ENCODE measurements at places on chromosomes 11 and 22.

DNA sequence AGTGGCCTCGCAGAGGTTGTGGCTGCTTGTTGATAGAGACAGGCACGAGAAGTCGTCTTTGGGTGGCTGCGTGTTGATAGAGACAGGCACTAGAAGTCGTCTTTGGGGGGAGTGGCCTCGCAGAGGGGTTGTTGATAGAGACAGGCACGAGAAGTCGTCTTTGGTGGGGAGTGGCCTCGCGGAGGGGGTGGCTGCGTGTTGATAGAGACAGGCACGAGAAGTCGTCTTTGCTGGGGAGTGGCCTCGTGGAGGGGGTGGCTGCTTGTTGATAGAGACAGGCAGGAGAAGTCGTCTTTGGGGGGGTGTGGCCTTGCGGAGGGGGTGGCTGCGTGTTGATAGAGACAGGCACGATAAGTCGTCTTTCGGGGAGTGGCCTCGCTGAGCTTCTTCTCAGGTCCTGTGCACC is 328.8 kb downstream of the TBC1D22A start:
- DNase-seq: no peak

DNA sequence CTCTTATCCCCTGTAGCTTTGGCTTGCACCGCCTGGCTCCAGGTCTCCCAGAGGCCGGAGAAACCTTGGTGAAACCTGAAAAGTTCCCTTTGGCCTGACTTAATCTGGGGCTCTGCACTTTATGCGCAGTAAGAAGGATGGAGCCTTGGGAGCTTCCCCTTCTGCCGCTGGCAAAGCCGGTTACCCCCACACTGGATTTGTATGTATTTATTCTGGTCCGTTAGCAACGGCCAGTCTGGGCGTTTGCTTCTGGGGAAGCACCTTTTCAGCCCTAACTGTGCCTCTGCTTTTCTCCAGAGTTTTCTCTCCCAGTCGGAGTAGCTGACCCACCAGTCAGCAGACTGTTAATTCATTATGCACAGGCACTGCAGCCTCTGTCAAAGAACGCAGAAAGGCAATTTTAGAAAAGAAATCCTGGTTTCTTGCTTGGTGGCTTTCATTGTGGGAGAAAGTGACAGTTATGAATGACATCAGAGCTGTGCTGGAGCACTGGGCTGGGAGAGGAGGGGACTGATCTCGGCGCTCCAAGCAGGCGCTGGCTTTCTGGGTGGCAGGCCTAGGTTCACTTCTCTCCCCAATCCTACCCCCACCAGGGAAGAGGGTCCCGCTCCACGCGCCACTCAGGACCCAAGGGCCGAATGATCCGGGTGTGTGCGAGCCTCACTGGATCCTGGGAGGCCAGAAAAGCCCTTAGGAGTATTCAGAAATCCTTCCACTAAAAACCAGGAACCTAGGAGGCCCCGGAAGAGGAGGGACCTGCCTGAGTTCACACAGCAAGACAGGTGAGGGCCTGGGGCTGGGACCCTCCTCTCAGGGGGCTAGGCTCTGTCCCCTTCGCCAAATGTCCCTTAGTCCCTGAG is 70.2 kb downstream of the RTL6 start:
- no peak for DNase-seq

DNA sequence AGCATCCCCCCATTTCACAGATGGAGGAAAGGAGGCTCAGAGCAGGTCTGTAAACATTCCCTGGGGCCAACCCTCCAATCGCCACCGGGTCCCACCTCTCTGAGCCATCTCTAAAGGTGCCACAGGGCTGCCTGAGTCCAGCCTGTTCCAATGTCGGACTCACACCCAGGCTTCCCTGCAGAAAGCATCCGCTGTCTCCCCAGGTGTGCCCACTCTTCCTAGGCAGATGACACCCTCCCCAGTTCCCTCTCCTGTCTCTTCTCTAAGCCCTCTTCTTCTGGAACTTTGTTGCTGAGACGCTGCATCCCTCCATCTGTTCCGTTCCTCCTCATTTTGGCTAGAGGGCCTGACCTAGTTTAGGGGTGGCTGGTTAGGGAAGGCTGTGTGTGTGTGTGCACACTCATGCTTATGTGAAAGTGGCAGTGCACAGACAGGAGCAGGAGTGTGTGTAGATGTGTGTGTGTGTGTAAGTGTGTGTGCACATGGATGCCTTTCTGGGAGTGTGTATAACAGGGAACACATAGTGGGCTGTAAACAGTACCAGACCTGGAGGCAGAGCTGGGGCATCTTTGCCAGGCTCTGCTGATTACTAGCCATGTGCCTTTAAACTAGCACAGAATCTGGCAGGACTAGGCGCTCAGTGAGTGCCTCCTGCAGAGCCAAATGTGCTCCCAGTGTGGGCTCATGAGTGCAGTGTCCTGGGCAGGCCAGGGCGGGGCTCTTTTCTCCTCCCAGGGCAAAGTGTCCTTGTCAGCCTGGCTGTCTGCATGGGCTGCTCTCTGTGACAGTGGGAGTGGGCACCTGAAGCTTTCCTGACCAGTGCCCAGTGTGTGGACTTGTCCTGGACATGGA is 77.3 kb upstream of the NECTIN1 start:
- DNase-seq: no peak

DNA sequence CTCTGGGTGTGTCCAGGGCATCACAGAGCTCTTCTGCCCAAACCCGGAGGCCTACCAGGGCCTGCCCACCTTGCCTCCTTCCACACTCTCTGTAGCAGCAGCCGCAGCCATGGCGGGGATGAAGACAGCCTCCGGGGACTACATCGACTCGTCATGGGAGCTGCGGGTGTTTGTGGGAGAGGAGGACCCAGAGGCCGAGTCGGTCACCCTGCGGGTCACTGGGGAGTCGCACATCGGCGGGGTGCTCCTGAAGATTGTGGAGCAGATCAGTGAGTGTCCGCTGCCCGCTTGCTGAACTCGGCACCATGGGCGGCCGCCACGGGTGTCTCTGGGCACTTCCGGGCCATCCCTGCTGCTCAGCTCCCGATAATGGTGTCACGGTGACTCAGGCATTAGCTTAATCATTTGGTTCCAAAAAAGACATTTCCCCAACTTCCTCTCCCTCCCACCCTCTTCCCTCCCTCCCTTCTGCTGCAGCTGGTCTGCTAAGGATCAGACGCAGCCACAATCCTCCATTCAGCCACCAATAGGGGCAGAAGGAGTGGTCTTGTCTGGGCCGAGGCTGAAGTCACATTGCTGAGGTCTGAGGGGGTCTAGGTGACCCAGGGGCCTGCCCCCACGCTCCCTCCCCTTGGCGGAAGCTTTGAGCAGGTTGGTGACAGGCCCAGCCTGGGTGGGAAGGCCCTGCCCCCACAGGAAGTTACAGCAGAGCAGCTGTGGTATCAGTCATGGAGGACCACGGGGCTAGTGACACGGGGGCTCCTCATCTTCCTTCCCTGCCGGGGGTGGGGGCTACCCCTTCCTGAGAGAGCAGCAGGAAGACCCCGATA is 950 bp downstream of the FERMT3 start:
- DNase-seq: no peak

- DNase-seq: no peak
Measured at GRCh38 chr22:50523806-50524675, 1.4 kb downstream of the SCO2 start.

DNA sequence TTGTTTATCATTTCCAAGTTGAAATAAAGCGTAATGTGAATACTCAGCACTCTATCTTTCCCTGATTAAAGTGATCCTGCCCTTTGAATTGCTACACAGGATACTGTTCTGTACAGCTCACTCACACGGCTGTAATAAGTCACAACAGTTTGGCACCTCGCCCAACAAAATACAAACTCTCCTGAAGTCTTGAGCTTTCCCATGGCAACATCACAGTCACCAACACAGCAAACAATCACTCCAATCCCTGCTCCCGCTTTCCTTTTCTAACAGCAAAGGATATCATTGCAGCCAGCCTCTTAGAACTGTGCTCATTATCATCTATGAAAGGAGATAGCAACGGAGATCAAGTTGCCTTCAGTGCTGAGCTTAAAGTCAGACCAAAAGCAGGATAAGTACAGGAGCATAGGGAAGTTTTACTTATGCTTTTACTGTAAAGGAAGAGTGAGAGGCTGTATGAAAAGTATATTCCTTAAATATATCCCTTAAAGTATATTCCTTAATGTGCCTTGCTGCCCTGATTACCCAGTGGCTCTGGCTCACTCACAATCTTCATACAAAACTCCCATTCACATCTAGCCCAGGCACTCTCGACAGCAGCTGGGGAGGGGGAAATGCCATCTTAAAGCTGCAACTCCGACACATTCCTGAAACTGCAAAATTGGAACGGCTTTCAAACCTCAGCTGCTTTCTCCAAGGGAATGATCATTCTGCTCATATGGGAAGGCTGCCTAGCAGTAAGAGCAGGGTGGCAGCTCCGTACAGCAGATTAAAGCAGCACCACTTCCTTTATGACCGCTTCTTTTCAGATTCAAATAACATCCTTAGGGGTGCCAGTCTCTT is 35.8 kb downstream of the MAML2 start:
- DNase-seq: peak; percentile 84

GRCh38 chr22:35582218-35582860 is 34.8 kb downstream of the MB start:
- DNase-seq: no peak

DNA sequence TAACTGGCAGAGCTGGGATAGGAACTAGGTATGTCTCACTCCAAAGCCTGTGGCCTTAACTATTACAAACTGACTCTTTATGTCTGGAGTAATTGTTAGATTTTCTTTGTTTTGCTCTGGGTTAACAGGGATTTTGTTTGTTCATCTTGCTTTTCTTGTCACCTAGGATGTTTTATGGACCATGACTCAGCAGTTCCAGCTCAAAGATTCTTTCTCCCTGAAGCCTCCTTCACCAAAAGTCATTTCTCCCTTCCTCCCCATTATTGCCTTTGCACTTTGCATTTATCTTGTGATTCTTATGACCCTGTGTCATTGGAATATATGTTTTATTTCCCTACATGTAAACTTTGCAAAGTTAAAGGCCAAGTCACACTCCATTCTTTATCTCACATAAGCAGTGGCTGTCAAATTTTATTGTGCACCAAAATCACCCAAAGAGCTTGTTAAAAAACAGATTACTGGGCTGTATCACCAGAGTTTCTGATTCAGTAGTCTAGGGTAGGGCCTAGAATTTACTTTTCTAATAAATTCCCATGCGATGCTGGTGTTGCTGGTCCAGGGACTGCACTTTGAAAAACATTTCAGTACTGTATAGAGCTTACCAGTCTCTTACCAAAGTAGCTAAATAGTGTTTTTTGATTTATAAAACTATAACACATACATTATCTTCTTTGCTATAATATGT is 327.7 kb downstream of the DLG2 start:
- no peak for DNase-seq

DNA sequence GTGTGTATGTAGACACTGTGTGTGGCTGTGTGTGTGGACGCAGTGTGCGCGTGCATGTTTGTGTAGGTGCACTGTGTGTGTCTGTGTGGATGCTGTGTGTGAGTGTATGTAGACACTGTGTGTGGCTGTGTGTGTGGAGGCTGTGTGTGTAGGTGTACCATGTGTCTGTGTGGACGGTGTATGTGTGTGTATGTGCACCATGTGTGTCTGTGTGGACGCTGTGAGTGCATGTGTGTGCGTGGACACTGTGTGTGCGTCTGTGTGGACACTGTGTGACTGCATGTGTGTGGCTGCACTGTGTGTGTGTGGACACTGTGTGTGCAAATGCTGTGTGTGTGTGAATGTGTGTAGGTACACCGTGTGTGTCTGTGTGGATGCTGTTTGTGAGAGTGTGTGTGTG is 10.3 kb downstream of the TRPM5 start:
- no peak for DNase-seq

- no peak for DNase-seq
Measured at GRCh38 chr11:120579611-120580031, 68.1 kb downstream of the GRIK4 start.

- DNase-seq: peak; percentile 64
Measured at GRCh38 chr11:16117989-16118756, 238.2 kb downstream of the SOX6 start.

DNA sequence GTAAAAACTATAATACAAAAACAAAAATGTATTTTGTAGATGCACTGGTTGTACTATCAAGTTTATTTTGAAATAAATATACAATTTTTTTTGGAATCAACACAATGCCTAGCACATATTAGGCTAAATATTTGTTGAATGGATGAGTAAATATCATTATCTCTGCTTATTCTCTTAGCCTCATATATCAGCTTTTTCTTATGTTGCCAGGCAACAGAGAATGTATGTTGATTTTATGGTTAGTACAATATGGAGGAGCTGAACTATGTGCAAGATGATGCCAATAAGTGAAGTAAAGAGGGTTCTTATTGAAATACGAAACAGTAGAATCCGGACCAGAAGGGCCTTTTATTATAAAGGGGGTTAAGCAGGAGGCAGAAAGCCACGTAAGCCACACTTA is 94.9 kb downstream of the FAR1 start:
- DNase-seq: no peak

DNA sequence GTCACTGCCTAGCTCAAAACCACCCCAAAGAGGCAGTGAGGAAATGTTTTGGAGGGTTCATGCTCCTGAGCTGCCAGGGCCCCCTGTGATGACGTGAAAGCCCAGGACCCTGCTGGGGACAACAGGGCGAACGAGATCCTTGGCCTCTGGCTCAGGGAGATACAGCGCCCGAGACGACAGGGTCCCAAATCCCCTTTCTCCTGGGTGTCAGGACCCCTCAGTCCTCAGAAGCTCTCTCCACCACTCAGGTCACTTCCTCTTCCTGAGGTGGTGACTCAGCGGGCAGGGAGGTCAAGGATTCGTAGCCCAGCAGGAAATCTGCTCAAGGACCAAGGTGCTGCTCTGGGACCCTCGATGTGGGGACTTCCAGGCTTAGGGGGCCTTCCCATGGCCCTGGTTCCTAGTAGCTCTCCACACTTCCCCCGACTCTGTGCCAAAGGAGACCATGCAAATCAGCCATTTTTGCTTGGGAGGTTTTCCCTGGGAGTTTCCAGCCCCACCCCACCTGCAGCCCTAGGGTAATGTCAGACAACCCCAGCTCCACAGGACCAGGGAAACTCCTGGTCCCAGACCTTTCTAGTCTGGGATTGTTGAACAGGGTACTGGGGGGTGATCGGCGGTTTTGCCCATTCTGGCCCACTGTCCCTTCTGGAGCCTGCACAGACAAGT is 12.8 kb downstream of the BCL9L start:
- DNase-seq: no peak

DNA sequence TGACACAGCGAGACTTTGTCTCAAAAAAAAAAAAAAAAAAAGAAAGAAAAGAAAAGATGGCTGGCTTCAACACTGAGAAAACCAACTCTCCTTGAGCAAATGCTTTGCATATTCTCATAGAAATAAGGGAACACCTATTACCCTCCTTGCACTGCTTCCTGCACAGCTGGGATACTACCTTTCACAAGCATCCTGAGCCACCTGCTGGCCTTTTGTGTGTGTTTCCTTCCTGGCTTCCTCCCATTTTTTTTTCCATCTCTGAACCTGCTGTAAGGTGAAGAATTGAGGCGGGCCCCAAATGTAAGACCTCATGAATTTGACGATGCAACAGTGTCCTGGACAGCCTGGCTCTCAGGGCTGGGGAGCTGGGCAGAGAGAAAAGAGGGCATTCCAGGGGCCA is 1.9 kb upstream of the RFPL3 start:
- DNase-seq: no peak

All from NCI-H1105 (cell line).